Adrenal gland (tissue), 19 donors: ENCODE measurements at places on chromosomes 2 and 18. TPM values are rescaled to one million over a fixed set of nuclear protein-coding genes. Genes with fewer than 3 reads are reported as not detected.

The FTCDNL1 gene
- total RNA-seq, result 14.9 TPM

The SLC66A2 gene
- 47.1 TPM for total RNA-seq

The CDK15 gene
- total RNA-seq, result 1.1 TPM

DNA sequence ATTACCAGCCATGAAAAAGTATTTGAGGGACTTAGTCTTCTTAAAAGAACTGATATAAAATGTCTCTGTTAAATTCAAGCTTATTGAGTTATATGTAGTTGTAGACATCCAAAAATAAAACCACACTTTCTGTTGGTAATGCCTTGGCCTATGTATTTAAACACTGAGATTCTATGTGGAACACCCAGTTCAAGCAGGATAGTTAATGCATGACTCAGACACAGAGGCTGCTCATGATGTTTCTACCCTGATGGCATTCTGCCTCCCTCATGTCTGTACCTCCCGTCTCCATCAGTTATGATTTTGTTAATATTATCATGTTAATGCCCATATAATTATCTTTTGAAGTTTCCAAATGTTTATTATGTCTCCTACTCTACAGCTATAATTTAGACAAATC is 164.5 kb downstream of the XIRP2 start:
- no peaks in the 10 kb centered on the region for H3K4me1 ChIP-seq
- DNase-seq, result no peak
- no peak overlapping the region for H3K27ac ChIP-seq
- no peaks in the 10 kb centered on the region for H3K27me3 ChIP-seq
- no peak overlapping the region for H3K4me3 ChIP-seq

DNA sequence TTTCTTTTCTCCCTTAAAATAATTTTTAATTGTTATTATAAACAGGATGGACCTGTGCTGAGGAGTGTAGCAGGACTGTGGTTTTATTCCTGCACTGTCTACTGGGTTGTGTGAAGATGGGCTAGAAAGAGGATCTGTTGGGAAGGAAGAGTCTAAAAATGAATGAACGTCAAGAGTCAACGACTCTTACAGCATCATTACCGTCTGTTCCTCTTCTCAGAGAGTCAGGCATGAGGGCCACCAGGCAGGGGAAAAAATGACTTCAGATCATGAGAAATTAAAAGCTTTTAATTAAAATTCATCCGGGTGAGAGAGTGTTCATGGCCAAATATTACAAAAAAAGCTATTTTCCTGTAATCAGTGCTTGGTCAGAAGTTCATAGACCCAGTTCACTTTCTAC is 32.6 kb downstream of the SRSF7 start:
- peaks cover 16% of the 10 kb centered on the region for H3K4me1 ChIP-seq
- H3K36me3 ChIP-seq, result peaks cover 12% of the 10 kb centered on the region
- H3K27ac ChIP-seq, result no peak overlapping the region
- no peak for DNase-seq

DNA sequence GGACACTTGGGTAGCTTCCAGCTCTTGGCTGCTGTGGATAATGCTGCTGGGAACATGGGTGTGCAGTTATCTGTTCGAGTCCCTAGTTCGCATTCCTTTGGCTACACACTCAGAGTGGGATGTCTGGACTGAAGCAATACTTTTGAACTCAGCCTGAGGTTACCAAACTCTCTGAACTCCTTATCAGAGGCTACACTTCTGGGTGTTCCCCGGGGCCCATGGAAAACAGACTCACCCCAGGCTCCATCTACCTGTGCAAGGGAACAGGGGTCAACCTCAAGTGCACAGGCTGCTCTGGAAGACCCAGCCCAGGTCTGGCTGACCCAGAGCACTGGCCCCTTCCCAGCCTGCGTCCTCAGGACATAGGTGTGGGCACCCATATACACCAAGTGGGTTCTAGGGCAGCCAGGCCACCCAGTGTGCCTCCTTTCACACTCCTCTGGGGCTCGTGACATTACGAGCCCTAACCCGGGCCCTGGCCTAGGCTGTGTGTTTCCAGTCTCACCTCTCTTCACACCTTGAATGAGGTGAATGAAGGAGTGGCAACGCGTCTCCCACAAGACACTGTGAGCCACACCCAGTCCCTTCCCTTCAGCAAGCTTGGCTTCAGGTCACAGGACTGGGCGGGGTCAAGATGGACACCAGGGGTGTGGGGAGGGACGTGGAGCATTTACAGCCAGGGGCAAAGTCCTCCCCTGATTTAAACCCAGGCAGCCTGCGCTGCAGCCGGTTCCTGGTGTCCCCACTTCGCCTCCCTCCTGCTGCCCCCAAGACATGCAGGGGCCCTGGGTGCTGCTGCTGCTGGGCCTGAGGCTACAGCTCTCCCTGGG is at the start of gene ALPI:
ALPI (plus strand) TSS at position 728 of the 830 bp plus-strand sequence; CDS start at position 775, 47 bp downstream.
- no peaks in the 10 kb centered on the region for H3K36me3 ChIP-seq
- DNase-seq, result no peak
- no peak within 1 kb of the TSS for H3K4me3 ChIP-seq
- no peak within 1 kb of the TSS for H3K27ac ChIP-seq
- H3K27me3 ChIP-seq, result peaks cover 18% of the 10 kb centered on the region

- no peaks in the 10 kb centered on the region for H3K4me1 ChIP-seq
- no peak overlapping the region for H3K4me3 ChIP-seq
- H3K27me3 ChIP-seq, result no peaks in the 10 kb centered on the region
- no peak overlapping the region for H3K27ac ChIP-seq
Observed at GRCh38 chr2:65885266-65885665, 452.9 kb upstream of the SPRED2 start.

GRCh38 chr2:215144106-215144875 is 5.9 kb upstream of the ABCA12 start:
- no peak overlapping the region for H3K4me3 ChIP-seq
- H3K27ac ChIP-seq, result no peak overlapping the region
- H3K27me3 ChIP-seq, result no peaks in the 10 kb centered on the region
- no peaks in the 10 kb centered on the region for H3K36me3 ChIP-seq
- no peak for DNase-seq

DNA sequence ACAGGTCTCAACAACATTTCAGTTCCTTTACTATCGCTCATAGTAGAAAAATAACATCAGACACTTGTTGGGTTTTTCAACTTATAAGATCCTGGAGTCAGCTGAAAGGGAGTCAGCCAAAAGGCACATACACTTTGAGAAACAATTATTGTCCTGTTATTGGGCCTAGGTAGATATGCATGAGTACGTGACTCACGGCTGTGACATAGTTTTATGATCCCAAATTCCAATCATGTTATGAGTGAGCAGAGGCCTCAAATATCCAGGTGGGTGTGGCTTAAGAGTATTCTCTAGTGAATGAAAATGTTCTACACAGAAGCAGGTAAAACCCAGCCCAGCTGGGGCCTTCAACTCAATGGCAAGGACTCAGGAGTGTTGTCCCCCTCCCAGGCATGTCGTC is 27.2 kb downstream of the SERPINB8 start:
- H3K27me3 ChIP-seq, result no peaks in the 10 kb centered on the region
- H3K4me3 ChIP-seq, result no peak overlapping the region
- no peak overlapping the region for H3K27ac ChIP-seq
- no peaks in the 10 kb centered on the region for H3K36me3 ChIP-seq
- no peak for DNase-seq
- H3K4me1 ChIP-seq, result no peaks in the 10 kb centered on the region

DNA sequence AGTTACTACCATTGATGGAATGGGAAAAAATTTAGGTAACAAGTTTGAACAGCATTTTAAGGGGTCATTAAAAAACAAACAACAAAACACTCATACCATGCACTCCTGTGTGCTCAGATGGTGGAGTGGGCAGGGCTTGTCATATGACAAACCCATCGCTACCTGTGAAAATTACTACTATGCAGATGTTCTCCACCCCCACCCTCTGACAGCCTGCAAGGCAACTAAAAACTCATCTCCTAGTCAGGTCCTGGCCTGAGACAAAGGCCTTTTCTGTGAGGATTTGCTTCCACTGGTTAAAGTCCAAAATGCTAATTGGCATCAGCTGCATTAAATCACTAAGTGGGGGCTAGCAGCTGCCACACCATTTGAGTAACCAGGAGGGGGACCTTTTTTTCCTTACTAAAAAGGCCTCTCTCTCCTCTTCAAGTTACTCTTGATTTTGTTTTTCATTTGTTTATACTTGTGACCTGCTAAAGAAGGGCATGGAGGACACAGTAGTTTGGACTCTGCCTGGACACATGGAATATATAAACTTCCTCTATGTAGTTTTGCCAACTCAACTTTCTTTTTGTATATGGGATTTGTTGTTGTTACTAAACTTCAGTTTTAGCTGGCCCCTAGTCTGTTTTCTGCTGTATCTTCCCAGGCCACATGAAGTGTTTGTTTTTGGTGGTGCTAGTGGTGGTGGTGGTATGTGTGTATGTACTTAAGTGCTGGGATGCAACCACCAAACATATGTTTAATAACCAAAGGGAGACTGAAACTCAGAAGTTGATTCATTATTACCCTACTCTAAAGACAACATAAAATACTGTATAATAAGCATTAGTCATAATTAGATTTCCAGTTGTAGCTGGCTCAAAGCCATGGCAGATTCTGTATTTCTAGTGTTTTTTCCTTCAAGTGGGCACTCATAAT is 121.3 kb downstream of the MAP4K4 start:
- H3K27me3 ChIP-seq, result no peaks in the 10 kb centered on the region
- no peak overlapping the region for H3K27ac ChIP-seq
- no peaks in the 10 kb centered on the region for H3K36me3 ChIP-seq
- peaks cover 6% of the 10 kb centered on the region for H3K4me1 ChIP-seq
- no peak overlapping the region for H3K4me3 ChIP-seq

GRCh38 chr2:107374249-107374648 is 452.4 kb upstream of the RGPD4 start:
- no peaks in the 10 kb centered on the region for H3K4me1 ChIP-seq
- H3K36me3 ChIP-seq, result no peaks in the 10 kb centered on the region
- DNase-seq, result no peak
- H3K27ac ChIP-seq, result no peak overlapping the region
- H3K27me3 ChIP-seq, result no peaks in the 10 kb centered on the region
- H3K4me3 ChIP-seq, result no peak overlapping the region
